Stimulated activated CD4-positive, alpha-beta T cell treated with anti-CD3 and anti-CD28 coated beads, Interleukin-12 subunit alpha, Interleukin-12 subunit beta, amount 100 ng/mL, for 48 hours (primary cell): ENCODE measurements at places on chromosomes 2 and 18.

GRCh38 chr2:106195981-106196380, 1.9 kb upstream of the UXS1 start:
- no peak for DNase-seq

DNA sequence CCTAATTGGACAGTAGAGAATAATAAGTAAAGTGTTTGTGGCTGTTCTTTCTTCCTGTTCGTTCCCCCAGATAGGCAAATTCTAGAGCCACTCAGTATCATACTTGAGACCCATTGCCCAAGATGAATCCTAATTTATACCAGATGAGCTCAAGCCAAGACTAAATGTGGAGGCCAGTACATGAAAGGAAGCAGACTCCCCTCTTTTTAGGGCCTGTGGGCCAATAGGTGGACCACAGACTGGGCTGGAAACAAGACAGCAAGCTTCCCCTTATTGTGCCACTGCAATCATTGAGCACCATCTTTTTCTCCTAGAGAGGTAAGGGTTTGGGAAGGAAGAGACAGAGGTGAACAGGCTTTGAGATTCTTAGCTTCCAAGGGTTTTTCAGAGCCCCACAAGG, 141.9 kb downstream of the MGAT5 start:
- DNase-seq, result no peak

DNA sequence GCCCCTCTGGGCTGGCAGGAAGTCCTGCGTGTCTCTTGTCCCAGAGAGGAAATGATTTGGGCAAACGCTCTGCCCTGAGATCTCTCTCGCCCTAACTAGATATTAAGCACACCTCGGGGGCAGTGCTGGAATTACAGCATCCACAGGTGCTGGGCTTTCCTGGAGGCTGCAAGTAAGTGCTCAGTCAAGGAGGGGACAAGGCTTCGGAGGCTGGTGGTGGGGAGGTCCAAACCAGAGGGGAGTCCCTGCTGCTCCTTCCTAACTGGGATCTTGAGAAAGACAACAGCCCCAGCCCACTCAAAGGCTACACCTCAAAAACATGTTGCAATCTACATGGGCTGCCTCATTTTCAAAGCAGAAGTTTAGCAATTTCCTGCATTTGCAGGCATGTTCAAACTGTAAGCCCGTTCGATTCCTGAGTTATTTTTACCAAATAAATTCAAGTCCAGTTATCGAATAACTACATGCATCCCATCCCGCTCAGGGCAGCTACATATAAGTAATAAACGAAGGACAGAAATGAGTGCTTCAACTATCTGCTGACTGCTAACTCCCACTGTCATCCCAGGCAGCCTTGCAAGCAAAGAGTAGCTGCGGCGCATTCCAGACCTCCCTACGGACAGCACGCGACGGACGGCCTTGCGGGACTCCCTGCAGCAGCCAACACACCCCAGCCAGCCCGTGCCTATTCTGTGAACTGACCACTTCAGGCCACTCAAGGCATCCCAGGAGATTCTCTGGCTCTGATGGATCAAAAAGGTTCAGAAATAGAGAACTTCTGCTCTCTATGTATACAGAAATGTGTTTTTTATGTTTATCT, 27.5 kb downstream of the ZNF516 start:
- DNase-seq, result no peak

GRCh38 chr2:1115843-1116539, 165.3 kb downstream of the SNTG2 start:
- DNase-seq, result no peak

GRCh38 chr2:10079870-10080535, at the start of gene CYS1:
CYS1 (minus strand) TSS chr2:10080411; CDS start chr2:10080223, 188 bp downstream.
- no peak for DNase-seq

DNA sequence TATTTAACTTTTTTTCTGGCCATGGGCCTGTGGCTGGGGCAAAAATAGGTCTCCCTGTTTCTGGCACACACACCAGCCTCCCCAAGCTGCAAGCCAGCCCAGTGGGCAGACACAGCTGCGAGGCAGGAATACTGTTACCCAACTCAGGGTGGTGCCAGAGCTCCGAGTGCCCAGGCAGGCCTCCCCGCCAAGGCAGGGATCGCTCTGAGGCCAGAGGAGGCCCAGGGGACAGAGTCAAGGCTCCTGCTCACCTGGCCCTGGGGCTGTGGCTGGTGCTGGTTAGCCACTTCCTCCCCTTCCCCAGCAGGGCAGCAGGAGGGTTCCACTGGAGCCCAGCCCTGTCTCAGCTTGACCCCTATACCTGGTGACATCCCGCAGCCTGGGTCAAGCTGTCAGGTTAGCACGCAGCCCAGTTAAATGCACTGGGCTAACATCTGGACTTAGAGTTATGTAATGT, 67.1 kb upstream of the EPAS1 start:
- DNase-seq, result no peak

GRCh38 chr2:221176667-221177066, 395.4 kb downstream of the EPHA4 start:
- DNase-seq, result no peak

- DNase-seq, result no peak
Measured at GRCh38 chr2:172340394-172340793, 87.0 kb upstream of the ITGA6 start.
